Coronary artery (tissue), 2 donors: ENCODE measurements at places on chromosomes 3 and 15.
A peak's percentile ranks its signal among the peaks of the same experiment; 100 is the strongest.

DNA sequence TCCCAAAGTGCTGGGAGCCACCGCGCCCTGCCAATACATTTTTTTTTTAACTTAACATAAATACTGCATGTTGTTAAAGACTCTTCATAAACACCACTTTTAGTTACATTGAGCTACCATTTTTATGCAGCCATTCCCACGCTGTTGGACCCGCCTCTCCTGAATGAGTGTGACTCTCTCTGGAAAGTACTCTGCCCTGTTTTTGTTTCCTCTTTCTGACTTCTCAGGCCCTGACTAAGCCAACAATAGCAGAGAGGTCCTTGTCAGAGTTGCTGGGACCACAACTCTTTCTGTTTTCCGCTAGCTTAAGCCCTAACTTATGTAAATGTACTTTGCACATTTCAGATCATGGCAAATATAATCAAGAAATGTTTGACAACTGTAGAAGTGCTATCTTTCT, 35.2 kb downstream of the PARP15 start:
- no peak for DNase-seq

- peak; percentile 81 for DNase-seq
Measured at GRCh38 chr3:5022966-5023776, 43.9 kb downstream of the BHLHE40 start.

- DNase-seq: peak; percentile 80
Measured at GRCh38 chr15:66907826-66908743, 157.3 kb upstream of the SMAD3 start.

GRCh38 chr15:100314809-100315400, 26.9 kb downstream of the ADAMTS17 start:
- DNase-seq: peak; percentile 68

GRCh38 chr3:176159796-176160195, 1037.5 kb downstream of the TBL1XR1 start:
- no peak for DNase-seq
